ENCODE measurements at places on chromosomes 6 and 20.

GRCh38 chr6:33373960-33374910, 17.4 kb upstream of the KIFC1 start:
- DNase-seq: no peak

GRCh38 chr20:22691369-22692118, 107.2 kb upstream of the FOXA2 start:
- peak; percentile 42 for DNase-seq

- DNase-seq: no peak
Observed at GRCh38 chr6:152632121-152632782, 4.9 kb downstream of the SYNE1 start.

DNA sequence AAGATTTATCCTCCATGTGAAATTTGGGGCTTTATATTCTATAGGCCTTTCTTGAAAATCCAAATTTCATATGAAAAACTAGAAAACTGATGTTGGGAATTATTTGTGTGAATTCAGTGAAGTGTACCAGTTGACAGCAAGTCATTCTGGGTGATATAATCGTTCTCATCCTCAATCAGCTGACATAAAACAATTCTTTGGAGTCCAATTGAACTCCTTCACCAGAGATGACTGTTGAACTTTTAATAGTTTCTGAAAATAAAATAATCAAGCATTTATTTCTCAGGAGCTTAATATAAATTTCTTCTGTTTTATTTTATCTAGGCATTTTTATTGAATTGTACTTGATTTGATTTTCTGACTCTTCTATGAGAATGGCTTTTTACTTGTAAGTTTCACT, 92.6 kb downstream of the ADGRB3 start:
- DNase-seq: no peak

- no peak for DNase-seq
Observed at GRCh38 chr20:3800256-3800877, 4.3 kb downstream of the CDC25B start.

DNA sequence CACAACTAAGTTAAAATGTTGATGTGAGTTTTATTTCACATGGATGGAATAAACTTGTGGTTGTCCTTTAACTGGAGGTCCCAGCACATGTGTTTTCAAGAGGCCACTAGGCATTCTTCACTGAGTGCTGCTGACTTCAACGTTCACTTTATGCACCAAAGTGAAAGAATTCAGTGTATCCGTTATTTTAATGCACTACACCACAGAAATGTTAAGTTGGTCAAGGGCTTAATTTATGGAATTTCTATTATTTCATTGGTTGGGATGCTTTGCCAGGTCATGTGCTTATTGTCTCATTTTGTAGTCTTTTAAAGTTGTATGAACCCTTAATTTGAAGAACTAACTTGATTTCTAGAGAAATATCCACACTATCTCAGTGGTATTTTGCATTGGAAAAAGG, 106.4 kb downstream of the PPP1R14C start:
- DNase-seq: no peak

- DNase-seq: no peak
Observed at GRCh38 chr6:142700671-142701312, 244.2 kb downstream of the HIVEP2 start.

DNA sequence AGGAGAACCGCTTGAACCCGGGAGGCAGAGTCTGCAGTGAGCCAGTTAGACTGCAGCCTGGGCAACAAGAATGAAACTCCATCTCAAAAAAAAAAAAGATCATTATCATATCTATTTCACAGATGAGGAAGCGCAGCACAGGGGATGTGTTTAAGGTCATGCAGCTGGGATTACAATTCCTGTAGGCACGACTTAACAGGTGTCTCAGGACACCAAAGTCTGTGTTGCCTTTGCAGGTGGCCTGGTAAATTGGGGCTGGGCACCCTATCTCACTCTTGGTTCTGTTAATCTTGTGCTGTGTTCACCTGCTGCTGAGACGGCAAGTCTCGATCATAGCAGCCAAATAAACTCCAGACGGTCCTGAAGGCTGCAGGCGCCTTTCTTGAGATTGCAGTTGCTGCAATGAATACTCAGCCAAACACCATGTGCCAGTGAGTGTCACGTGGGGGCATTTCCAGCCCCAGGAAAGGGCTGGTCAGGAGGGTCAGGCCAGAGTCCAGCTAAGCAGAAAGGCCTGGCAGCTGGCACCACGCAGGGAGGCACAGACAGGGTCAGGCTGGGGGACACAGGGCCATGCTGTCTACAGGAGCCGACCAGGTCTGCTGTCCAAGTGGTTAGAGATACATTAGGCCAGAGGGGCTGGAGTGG, 55.8 kb downstream of the FGD2 start:
- no peak for DNase-seq

- no peak for DNase-seq
Observed at GRCh38 chr20:1209447-1210387, 6.5 kb downstream of the C20orf202 start.

DNA sequence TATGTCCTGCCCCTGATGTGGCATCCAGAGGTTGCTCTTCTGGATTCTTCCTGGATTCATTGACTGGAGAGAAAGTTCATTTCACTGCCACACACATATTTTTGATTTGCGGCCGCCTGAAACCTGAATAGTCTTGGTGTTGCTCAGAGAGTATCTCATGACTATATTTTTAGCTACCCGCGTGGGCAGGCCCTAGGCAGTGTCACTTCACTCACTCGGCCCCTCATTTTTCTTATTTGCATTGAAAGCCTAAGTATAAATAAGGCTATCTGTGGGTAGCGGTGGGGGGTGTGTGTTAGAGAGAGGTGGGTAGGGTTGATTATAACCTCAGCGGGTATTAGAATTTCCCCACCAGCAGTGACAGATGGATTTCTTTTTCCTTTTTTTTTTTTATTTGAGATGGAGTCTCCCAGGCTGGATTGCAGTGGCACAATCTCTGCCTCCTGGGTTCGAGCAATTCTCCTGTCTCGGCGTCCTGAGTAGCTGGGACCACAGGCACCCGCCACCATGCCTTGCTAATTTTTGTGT, 113.5 kb downstream of the JARID2 start:
- DNase-seq: no peak

- DNase-seq: no peak
Observed at GRCh38 chr20:16810216-16810615, 62.1 kb downstream of the OTOR start.

DNA sequence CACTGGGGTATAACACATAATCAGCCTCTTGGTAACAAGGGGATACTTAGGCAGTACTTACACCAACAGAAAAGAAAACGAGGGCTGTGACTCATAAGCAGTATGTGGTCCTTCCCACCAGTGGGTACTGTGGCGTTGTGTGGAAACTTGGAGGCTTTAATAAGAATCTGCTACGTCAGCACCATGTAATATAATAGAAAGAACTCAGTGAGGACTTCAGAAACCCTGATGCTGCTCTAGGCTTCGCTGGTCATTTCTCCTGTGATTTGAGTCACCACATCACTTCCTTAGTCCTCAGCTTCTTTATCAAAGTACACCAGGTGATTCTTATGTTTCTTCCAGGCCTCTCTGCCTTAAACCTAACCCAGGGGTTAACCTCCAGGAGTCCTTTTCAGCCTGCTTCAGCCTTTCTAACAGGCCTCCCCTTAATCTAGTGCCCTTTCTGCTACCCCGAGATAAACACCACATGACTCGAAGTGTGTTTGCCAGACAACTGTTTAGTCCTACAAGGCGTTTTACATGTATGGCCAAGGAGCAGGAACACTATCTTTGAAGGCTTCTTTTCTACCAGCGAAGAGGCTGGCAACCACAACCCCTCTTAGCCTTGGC, 68.5 kb downstream of the FYN start:
- DNase-seq: peak; percentile 88

DNA sequence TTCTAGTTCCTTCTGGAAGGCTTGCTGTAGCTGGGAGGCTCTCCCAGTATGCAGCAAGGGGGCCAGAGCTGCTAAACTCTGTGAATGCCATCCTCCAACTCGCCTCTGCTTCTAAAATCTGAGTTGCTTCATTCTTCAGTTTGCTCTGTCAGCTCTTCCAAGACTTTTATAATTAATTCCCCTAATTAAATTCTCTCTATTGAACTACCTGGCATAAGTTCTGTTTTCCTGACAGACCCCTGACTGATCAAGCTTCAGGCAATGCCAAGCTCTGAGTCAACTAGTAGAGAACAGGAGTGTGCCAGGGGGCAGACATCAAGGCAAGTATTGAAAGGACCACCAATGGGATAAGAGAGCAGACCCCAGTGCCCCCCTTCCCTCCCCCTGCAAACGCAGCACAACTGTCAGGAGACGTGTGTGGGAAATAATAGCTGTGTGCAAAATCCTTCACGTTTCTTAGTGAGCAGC, 109.3 kb upstream of the TAB2 start:
- DNase-seq: no peak
